Retina (tissue), 1 donor: ENCODE measurements at places on chromosomes 2 and 18.

DNA sequence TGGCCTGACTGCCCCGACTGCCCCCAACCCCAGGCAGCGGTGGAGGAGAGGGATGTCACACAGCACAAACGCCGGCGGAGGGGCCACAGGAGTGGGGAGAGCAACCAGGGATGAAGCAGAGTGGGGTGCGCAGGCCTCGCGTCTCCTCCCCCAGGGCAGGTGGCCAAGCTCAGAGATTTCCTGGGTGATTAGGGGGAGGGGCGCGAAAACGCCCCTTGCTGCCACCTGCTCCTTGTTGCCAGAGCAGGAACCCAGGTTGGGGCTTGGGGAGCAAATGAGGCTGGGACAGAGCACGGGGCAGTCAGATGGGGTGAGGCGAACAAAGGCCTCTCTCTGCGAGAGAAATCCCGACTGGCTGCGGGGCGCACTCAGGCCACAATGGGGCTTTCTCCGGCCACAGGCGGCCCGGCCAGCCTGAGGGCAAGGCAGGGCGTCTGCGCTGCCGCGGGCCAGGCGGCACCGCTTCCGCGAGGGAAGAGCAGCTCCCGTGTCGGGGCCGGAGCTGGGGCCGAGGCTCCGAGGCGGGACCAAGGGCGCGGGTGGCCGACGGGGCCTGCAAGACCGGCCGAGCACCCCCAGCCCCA lies 11.5 kb downstream of the TEX44 start:
- peak; percentile 87 for DNase-seq

- DNase-seq = no peak
These were observed 53.8 kb downstream of the CTAGE1 start for GRCh38 chr18:22363867-22364463.

- no peak for DNase-seq
These were observed 60.8 kb downstream of the MYO3B start for GRCh38 chr2:170238776-170239175.

- DNase-seq = no peak
These were observed 100.3 kb downstream of the B3GNT2 start for GRCh38 chr2:62296034-62296831.

GRCh38 chr2:12636837-12637581 lies 79.7 kb upstream of the TRIB2 start:
- DNase-seq = no peak

DNA sequence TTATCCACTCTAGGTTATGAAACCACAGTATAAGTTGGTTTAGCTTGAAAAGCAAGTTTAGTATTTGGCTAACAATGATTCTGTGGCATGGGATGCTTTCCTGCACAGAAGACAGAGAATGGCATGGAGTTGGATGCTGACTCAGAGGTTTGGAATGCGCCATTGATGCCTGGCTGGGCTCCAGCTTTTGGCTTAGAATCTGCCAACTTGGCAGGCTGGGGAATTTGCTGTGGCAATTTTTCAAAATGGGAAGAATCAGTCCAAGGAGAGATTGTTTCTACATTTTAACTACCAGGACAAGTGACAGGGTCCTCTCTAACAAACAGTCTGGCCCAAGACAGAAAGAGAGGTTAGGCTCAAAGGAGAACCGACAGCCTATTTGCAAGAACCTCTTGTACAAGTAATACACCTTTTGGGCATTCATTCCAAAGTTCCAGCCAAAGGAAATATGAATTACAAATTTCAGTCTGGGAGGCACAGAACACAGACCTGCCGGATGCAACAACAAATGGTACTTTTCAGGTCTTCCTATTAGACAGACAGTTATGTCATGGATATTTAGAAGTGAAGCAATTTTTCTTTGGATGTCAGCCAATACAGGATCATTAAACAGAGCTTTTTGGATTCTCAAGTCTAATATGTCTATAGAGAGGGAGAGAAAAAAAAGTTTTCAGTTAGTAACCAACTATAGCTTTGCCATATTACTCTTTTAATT lies 1027.7 kb downstream of the TMEM182 start:
- peak; percentile 53 for DNase-seq

DNA sequence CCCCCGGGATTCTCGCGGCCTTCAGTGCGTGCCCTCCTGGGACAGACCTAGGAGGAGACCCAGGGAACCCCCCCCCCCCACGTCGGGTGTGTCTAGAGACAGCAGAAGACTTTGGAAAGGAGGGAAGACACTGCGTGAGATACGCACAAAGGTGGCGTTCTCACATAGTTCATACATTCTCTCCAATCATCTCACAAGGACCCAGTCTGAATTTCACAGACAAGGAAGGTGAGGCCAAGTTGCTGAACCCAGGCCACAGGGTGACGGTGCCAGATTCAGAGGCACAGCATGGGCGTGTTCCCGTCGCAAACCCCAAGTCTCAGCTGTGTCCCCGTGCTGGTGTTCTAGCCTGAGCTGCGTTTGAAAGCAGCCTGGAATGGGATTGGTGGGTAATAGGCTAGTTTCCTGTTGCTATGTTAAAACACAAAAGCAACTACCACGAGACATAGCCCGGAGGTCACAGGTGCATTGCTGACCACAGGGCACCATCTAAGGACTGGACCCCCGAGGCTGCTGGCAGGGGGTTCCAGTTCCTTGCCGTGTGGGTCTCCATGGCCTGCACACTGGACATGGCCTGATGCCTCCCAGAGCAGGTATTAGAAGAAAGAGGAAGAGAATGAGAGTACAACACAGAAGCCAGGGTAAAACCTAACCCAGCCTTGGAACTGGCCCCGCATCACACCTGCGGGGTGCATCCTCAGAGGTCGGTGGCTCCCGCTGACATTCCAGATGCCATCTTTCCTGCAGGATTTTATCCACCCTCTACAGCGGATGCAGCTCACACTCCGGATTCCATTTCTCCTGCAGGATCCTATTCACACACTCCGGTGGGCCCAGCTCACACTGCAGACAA lies 1.1 kb upstream of the PXDN start:
- no peak for DNase-seq

GRCh38 chr18:3305354-3305762 lies 43.4 kb downstream of the MYL12B start:
- DNase-seq = no peak

DNA sequence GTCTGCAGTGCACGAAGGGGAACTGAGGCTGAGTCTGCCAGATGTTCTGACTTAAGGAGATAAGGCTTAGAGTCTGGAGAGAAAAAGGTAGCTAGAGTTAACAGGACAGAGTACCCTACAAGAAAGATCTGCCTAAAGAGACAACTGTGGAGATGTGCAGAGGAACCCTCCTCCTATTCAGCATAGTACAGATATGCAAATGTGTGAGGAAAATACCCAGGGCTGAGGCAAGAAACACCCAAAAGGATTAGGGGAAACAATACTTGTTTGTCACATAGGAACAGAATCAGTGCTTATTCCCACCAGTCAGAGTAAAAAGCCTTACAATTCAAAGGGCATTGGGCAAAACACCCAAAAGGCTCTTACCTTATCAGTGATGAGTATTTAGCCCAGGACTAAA lies 67.8 kb downstream of the SS18 start:
- DNase-seq = no peak

DNA sequence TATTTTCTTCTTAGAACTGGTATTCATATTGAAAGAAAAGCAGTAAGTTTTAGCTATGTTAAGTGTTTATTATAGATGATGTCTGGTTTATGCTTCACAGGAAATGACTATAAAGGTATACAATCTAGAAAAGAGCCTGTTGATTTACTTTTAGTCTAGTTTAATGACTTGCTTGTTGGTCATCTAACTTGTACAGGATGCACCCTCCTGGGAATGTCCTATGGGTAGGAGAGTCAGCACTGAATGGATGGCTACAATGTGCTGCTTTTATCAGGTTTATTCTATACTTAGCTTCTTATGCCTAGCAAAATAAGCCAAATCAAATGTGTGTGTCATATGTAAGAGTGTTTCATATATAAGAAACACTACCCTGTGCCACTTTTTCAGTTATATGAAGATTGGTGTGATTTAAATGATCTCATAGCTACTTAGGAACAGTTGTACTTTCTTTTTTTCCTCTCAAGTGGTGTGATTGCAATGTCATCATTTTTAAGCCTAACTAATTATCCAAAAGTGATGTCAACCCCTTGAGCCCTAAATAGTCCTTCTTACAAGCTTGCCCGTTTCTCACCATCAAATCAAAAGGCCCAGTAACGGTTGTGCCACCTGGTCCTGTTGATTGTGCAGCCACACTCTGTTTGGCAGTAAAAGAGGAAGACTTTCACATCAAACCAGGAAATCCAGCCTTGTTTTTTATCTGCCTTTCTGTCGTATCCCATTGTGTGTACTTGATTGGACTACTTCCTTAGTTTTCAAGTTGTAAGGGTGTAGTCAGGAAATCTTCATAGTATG lies 176.0 kb downstream of the DIS3L2 start:
- DNase-seq = no peak

DNA sequence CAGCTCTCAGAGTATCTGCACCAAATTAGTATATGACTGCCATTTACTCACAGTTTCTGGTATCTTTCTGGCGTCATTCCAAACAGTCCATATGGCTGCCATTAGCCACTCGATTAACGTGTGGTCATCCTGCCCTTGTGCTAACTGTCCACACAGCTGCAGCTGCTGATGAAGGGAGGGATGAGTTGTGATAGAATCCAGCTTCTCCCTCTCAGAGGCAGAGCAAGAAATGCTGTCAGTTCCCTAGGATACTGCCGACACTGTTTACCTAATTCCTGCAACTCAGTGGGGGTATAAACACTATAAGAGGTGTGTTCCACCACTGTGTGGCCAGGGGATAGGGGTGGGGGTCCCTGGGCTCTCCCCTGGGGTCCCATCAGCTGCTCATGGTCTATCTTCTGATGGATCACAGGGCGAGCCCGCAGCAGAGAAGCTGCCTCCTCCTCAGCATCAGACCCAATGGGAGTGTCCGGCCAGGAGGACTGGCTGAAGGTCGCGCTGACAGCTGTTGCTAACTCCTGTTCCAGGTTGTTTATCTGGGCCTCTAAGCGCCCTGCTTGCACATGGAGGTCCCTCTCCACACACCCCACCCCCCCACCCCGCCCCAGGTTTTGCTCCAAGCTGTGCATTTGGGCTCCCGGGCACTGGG lies 17.3 kb upstream of the KLHL23 start:
- DNase-seq = peak; percentile 35

GRCh38 chr18:44079606-44080005 lies 601.1 kb upstream of the SETBP1 start:
- no peak for DNase-seq

- no peak for DNase-seq
These were observed 41.6 kb upstream of the AMMECR1L start for GRCh38 chr2:127927384-127927783.

DNA sequence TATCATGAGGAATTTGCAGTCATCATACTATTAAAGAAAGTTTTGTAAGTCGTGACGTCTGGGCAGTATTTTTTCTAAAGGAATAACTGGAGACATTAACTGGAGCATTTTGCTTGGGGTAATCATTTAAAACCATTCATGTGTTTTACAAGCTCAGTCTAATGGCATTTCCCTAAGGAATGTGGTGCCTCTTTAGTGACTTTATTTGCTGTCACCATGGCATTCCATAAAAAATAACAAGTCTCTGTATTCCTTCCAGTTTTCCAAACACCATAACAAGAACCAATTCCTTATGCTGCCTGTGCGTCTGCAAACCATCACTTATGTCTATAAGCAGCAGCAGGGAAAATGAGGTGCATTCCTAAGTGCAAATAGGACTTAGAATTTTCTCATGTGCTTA lies 82.8 kb downstream of the EPB41L3 start:
- no peak for DNase-seq

GRCh38 chr2:209933499-209934483 lies 68.6 kb upstream of the RPE start:
- peak; percentile 16 for DNase-seq

DNA sequence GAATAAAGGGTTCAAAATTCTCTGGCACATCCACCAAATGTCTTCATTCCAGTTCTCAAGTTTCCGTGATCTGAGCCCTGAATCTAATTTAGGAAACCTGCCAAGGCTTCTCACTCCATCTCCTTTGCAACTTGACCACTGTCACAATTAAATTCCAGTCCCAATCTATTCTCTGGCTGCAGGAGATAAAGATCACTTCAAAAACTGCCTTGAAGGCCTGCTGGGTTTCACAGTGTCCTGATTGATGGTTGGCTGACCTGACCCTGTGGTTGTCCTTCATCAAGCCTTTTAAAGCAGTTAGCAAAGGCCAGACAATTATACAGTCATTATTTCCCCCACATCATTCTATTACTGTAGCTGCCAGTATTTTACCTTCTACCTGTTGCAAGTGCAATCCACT lies 60.3 kb upstream of the DNAJC10 start:
- DNase-seq = no peak

DNA sequence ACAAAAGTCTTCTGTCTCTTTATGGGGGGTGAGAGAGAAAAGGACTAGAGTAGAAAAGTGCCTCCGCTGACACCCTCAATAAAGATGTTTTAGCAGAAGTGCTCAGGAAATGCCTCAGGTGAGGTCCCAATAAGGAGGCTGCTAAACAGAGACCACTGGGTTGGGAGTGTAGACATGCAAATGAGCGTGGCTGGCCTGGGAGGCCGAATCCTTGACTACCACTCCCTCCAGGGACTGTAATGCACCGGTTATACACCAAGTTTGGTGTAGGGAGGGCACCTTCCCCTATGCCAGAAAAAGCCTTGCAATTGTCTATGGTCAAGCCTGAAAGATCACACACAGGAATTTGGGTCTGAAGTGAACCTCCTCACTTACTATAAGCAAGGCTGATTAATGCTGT lies 1.8 kb downstream of the TMX3 start:
- DNase-seq = no peak

DNA sequence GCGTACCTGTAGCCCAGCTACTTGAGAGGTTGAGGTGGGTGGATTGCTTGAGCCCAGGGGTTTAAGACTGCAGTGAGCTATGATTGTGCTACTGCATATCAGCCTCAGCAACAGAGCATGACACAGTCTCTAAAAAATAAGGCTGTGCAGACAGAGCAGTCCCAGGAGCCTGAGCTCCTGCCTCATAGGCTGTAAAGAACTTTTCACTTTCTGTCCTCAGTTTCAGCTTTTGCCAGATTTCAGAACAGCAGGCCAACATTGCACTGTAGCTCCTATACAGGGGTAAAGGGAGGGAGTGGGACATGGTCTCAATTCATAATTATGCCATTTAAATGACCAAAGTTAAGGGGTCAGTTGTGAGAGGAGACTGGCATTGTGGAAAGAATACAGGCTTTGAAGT lies 150.6 kb downstream of the GALNT1 start:
- DNase-seq = no peak

DNA sequence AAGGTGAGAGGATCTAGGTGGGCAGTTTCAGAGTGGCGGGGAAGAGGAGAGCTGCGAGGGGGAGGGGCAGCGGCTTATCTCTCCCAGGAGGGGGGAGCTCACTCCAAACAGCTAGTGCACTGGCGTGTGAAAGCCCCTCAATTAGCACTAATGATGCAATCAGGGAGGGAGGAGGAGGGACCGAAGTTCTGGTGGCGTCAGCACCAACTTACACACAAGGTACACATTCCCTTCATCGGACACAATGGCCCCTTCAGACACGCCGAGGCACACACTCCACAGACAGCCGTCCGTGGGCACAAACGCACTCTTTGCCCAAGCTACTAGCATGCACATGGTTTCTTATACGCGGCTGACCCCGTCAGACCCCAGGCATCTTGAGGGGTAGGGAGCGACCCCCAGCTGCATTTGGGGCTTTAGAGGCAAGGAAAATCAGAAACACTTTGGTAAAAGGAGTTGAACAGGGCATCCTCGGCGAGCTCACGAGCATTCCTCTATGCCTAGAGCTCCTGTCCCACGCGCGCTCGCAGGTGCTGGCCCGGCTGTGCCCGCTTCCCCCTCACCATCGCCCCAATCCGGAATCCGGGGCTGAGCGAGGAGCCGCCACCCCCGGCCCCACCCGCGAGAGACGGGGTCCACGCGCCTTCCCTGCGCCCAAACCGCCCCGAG lies 868 bp upstream of the PKDCC start:
- peak; percentile 89 for DNase-seq

- DNase-seq = no peak
These were observed 288.9 kb upstream of the ETAA1 start for GRCh38 chr2:67108231-67108630.
